ENCODE measurements at places on chromosomes 11 and 22.

GRCh38 chr11:117199916-117200812 is 994 bp downstream of the TAGLN start:
- no peak for DNase-seq

DNA sequence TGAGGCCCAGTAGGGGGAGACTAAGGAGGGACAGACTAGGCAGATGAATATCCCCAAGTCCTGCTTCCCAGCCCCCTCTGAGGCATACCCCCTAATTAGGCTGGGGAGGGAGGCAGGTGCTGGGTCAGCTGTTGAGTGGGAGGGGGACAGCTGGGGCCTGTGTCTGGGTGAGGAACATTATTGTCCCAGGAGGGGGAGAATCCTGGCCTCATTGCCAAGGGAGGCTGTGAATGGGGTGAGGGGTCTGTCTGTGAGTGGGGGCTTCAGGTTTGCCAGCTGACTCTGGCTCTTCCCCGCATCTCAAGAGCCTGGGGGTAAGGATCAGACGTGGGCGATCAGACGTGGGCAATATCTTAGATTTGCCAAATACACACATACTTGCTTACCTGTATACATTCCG is 2.1 kb downstream of the INPPL1 start:
- no peak for DNase-seq

DNA sequence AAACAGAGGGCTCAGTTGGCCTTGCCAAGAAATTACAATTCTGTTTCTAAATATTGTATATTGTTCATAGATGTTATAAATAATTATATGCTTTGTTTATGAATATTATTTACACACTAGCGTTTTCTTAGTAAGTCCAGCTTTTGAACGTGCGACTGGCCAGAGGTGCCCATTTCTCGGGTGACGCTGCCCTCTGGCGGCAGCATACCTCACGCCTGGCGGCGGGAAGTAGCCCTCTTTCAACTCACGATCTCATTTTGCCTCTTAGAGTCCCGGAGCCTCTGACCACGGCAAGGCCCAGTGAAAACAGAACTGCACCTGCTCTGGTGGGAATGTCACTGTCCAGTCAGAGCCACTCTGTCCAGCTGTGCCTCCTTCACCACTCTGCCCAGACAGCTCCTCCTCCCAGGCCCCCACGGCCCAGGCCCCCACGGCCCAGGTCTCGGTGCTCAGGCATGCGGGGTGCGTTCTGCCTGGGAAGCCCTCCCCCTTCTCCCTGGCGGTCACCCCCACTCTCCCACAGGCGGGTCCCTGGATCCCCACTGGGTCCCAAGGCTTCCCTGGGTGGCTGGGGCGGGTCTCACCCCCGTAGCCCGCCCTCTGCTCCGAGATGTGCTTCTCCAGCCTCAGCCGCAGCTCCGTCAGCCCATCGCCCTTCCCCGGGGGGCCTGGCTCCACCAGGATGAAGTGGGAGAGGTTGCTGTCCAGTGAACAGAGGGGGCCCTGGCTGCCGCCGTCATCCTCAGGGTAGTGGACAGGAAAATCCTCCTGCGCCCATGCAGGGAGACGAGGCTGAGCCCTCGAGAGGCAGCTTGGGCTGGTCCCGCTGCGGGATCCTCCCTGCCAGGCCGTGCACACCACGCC is 19.3 kb downstream of the TSSC4 start:
- DNase-seq, result no peak

DNA sequence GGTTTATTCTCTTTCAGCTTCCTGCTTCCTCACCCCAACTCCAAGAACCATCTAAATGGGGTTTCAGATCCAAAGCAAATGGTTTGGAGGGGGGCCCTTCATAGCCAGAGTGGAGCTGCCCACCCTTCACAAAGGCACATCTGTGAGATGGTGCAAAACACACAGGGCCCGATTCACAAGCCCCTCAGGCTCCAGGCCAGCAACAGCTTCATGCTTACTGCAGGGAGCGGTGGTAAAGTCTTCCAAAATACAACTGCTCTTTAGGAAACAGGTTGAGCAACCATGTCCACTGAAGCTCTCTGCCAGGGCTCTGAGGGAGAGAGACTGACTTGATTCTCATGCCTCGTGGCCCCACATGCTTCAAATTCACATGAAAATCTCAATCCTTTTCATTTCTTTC is 213.0 kb upstream of the NARS2 start:
- DNase-seq, result no peak

GRCh38 chr11:65790902-65791650 is 4.2 kb downstream of the OVOL1 start:
- DNase-seq, result no peak

Measured in NCI-H187 treated with DMSO at 0.1 percent for 48 hours (cell line).